Activated effector memory CD4-positive, alpha-beta T cell treated with Interleukin-2 at 50 U/mL for 16 hours (primary cell): ENCODE measurements at places on chromosomes 11 and 22.
A peak's percentile ranks its signal among the peaks of the same experiment; 100 is the strongest.

GRCh38 chr11:14029971-14030920, 67.7 kb downstream of the SPON1 start:
- DNase-seq: no peak

DNA sequence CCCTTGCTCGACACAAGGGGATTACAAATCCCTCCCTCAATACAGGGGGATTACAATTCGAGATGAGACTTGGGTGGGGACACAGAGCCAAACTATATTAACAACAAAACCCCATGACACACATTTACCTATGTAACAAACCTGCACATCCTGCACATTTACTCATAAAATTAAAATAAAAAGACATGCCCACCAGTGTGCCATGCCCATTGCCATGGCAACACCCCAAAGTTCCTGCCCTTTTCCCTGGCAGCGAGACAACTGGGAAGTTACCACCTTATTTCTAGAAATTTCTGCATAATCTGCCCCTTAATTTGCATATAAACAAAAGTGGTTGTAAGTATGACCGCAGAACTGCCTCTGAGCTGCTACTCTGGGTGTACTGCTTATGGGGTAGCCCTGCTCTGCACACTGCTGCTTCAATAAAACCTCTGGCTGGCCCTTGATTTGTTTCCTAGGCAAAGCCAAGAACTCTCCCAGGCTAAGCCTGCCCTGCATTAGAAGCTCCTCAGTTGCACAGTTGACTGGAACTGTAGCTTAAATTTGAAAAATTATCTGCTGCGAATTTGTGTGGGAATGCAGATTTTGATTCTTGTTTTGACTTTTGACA, 8.6 kb upstream of the INCENP start:
- no peak for DNase-seq

GRCh38 chr22:48153726-48154125, 1391.3 kb downstream of the TBC1D22A start:
- DNase-seq: no peak

GRCh38 chr22:36197065-36197440, 4.6 kb downstream of the APOL4 start:
- DNase-seq: no peak

DNA sequence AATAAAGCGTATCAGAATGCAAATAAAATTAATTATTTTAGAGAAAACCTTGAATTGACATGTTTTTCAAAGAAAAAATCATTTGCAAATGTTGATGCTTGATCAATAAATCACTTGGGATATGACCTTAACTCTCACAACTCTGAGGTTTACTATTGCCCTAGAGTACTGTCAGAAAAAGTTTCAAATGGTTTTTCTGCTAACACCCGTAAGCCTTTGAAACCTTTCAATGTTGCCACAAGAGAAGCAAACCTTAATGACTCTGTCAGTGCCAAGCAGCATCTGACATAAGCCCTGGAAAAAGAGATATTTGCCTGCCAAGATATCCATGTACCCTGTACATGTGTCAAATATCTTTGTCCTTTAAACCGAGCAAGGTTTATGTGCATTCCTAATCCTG, 384.3 kb upstream of the ARHGAP42 start:
- no peak for DNase-seq

GRCh38 chr11:77779935-77780334, 40.6 kb downstream of the RSF1 start:
- DNase-seq: no peak

DNA sequence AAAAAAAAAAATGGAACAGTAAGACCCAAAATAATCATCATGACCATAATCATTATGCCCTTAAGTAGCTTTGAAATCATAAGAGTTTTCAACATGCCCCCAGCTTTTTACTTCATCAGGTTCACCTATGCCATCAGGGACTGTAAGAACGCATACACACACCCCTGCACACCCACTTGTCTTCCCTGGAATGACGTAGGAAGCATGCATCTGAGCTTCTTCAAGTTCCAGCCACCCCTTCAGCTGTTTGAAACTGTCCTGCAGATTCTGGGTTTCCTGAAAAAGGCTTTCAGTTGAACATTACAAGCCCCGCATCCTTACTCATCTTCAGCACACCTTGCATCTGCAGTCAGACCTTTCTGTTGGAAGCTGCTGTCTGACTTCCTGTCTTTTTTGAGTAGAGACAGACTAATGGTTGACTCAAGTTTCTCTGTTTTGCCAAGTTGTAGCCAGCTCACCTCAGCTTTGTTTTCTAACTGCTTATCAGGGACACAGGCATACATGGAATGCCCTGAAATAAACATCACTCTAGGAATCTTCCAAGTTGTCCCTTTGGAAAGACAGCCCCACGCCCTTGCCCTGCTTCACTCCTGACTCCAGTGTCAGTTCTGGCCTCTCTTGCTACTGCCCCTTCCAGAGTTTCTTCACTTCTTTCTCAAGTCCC, 37.0 kb downstream of the ARHGAP1 start:
- no peak for DNase-seq

- DNase-seq: no peak
Measured at GRCh38 chr11:27701355-27702105, 1.3 kb upstream of the BDNF start.

GRCh38 chr11:130068986-130069658, 572 bp upstream of the APLP2 start:
- DNase-seq: peak; percentile 59

GRCh38 chr11:73469401-73469800, 93.2 kb downstream of the RELT start:
- no peak for DNase-seq

DNA sequence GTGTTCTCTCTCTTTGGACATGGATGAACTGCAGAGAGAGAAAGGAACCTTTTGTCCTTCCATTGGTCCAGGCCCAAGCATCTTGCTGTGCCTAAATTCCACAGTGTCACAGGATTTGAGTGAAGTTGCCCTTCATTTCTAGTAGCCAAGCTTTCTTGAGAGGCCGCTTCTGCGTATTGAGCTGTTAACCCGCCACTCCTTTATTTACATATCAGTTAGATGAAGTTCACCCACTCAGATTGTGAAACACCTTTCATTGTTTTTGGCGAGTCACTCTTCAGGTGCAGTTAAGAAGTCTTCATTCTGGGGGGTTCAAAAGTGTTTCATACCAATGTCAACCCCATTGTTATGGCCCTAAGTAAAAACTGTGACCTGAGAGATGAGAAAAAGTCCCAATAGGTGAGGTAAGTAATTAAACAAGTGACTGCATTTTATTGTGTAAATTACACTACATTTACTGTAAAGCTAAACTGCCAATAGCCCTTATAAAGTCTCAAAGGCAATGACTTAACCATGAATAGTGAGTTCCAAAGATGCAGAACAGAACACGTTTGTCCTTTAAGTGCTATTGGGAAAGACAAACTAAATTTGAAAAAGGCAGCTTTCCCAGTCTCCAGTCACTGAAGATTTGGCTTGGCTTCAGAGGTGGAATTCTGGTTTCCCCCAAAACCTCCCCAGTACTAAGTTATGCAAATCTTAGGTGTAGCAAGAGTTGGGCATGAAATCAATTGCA, 61.0 kb downstream of the APIP start:
- DNase-seq: no peak

DNA sequence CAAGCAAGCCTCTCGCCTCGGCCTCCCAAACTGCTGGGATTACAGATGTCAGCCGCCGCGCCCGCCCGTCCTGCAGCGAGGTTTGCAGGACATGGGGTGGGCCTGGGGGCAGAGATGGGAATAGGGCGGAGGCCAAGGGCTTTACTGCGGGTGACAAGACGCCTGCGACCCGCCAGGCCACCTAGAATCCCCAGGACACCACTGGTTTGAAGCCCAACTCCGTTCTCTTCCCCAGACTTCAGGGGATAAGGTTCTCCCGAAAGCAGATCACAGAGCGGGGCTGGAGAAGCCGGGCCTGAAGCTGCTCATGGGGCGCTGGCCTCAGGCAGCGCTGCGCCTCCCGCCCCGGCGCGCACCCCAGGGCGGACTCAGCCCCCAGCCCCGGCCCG, 354 bp downstream of the POLR2L start:
- DNase-seq: no peak

DNA sequence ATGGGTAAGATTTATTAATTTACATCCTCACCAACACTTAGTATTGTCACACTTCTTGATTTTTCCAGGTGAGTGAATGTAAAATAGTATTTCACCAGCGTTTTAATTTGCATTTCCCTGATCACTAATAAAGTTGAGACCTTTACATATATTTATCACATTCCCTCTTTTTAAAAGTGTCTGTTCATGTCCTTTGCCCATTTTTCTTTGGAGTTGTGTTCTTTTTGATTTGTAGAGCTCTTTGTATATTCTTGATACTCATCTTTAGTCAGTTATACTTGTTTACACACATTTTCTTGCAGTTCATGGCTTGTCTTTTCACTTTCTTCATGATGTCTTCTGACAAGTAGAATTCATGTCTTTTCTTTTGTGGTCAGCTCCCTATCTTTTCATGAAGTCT, 2.2 kb upstream of the PLAAT5 start:
- no peak for DNase-seq

- no peak for DNase-seq
Measured at GRCh38 chr11:68821670-68822069, 20.0 kb downstream of the CPT1A start.

DNA sequence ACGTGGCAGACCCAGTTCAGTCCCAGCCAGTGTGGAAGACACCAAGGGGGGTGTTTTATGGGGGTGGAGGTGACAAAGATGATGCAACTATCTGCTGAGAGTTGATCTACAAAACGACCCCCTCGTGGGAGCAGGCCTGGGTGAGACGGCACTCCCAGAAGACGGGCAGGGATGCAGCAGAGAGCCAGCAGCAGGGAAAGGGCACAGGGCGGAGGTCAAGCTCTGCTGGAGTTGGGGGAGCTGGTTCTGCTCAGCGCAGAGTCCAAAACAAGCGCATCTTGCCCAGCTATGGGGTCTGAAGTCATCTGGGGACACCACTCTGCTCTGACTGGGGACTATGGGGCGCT, 3.9 kb downstream of the GNB1L start:
- no peak for DNase-seq

DNA sequence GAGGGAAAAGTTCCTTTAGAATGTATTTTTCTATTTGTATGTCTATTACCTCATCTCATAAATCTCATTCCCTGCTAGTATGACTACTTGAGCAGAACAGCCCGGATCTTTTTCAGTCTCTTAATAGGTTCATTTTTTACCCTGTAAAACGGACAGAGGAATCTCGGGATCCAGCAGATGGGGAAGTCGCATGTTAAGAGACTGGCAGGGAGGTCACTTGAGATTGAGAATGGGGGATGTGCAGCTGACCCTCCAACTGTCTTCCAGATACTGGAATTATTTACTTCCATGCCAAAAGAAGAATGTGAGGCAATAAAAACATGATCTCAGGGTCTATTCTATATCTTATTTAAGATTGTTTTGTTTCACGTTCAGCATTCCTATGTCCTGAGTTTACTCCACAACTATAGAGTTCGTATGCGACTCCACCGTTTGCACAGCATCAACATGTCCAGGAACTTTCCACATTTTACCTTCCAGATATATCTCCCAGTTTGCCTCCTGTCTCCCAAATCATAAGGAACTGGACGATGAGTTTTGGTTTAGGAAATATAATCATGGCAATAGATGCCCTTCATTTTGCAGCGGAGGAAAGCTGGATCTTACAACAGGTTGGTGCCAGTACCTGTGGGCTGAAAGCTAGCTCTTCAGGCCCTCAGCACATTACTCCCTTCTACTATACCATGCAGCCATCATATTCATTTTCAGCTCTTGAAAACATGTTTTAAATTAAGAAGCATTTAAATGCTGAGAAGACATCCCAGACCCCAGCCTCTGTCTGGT, 181.5 kb downstream of the MAML2 start:
- DNase-seq: no peak

DNA sequence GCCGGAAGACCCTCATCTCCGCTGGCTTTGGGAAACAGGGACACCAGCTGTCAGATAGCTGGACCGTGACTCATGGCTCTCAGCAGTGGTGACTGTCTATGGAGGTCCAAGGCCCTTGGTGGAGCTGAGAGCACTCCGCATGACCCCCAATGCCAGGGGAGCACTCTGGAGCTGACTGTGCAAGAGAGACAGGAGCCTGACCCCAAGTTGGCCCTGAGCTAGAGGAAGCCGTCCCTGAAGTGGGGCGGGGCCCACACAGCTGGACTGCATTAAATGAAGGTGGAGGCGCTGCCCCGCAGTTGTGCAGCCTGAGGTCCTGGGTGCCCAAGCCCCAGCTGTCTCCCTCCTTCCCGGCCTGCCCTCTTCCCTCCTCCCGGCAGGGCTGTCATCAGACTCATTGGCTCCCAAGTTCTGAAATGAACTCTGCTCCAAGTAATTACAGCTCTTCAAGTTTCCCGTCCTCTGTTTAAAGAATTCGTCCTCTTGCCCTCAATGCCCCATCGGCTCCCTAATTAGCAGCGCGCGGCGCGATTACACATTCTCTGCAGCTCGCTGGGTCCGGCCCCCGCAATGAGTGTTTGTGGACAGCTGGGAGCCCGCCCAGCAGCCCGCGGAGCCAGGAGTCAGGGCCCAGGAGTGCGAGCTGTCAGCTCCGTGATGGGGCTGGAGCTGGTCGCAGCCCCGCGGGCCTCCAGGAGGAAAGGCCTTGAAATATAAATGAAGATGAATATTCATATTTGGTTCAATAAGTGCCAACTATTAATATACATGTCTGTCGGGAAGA, 93.2 kb upstream of the LMO1 start:
- no peak for DNase-seq
